Activated CD4-positive, CD25-positive, alpha-beta regulatory T cell treated with anti-CD3 and anti-CD28 coated beads, Interleukin-2, amount 50 U/mL, for 72 hours (primary cell): ENCODE measurements at places on chromosomes 7 and 10.

- peak; percentile 80 for DNase-seq
Measured at GRCh38 chr10:15209827-15210509, 41.5 kb upstream of the NMT2 start.

DNA sequence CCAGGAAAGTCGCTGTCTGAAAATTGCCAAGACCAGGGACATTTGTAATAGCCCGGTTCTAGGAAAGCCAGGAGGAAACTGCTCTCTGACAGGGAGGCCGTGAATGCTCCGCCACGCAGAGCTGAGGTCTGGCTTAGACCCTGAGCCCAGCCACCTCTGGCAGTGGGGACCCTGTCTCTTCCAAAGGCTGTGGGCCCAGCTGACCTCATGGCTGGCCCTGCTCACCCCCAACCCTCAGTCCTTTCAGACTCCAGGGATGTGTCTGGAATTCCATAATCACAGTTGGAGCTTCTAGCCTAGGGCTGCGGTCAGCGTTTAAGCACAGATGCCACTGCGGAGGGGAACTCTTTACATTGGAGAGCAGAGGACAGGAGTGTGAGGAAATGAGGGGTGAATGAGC, 6.6 kb upstream of the VIPR2 start:
- DNase-seq: no peak

DNA sequence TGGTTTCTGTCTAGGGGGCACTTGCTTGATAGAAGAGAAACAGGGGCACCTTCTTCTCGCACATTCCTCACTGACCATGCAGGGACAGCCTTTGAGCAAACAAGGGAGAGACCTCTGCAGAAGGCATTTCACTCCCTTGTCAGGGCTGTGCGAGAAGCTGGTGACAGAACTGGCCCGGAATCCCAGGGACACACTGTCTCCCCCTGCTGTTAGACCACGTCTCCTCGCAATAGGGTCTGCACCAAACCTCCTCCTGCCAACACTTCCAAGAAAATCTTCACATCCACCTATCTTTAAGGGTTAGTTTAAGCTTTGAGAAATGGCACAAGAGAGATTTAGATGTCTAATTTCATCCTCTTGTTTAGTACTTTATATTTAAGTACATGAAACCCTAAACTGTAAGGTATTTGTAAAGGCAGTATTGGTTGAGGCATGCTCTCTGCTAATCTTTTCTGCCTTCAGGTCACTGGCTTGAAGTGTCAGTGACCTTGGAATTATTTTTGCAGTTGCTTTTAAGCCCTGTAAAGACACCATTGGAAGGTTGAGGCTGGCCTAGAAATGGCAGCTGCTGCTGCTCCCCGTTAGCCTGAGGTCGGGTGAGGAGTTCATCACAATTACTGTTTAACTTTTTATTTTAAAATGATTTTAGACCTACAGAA, 37.0 kb downstream of the RBM20 start:
- no peak for DNase-seq

GRCh38 chr10:97479939-97480338, 18.3 kb downstream of the MMS19 start:
- no peak for DNase-seq
